Fibroblast of skin of right quadriceps (primary cell): ENCODE measurements at places on chromosomes 2 and 18.
A peak's percentile ranks its signal among the peaks of the same experiment; 100 is the strongest.

GRCh38 chr2:230932556-230933511, 7.8 kb upstream of the GPR55 start:
- DNase-seq = peak; percentile 20

GRCh38 chr2:195212586-195212985, 444.4 kb upstream of the SLC39A10 start:
- no peak for DNase-seq

- no peak for DNase-seq
These were observed at the start of gene IL36RN for GRCh38 chr2:113058998-113059960. Gene IL36RN (plus strand): TSS chr2:113059198. CDS start chr2:113059439, 241 bp downstream.

- no peak for DNase-seq
These were observed 87.2 kb upstream of the MGAT4A start for GRCh38 chr2:98818164-98818563.

DNA sequence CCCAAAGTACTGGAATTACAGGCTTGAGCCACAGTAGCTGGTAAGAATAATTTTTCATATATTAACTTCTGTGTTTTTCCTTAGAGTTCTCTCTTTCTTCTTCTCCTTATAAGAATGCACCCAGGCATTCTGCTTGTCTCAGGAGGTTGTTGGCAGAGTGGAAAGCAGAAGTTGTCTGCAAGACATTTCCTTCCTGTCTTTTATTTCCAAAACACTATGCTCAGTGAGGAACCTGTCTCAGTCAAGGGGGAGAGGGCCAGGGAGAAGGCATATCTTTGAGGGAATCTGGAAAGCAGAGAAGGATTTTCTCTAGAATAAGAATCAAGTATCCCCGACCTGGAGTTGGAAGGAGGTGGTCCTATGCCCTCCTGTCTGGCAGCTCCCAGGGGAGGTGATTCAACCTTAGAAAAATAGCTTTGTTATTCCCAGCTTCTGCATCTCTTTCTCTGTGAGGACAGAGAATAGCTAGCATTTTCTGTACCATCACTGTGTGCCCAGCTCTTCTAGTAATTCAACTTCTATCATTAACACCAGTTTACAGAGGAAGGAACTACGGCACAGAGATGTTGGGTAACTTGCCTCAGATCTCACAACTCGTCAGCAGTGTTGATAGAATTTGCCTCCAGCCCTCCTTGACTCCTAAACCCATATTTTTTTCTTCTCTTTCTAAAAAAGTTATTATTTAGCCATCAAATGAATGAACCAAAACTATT, 3.8 kb upstream of the LPIN2 start:
- DNase-seq = no peak

DNA sequence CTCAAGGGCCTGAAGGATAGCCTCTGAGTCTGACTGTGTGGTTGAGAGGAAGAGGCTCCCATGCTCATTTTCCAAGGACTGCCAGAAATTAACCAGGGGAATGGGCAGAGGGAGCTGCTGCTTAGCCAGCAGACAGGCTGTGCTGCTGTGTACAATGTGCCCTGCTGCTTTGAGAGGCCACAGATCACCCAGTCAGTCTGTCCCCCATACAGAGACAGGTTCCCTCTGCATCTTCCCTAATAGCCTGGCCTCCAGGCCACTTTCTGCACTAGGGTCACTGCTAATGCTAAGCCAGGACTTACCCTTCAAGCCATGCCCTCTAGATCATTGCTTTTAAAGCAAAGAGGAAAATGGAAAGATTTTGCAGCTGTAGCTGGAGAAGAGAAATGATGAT, 341.1 kb downstream of the CYRIA start:
- DNase-seq = no peak

DNA sequence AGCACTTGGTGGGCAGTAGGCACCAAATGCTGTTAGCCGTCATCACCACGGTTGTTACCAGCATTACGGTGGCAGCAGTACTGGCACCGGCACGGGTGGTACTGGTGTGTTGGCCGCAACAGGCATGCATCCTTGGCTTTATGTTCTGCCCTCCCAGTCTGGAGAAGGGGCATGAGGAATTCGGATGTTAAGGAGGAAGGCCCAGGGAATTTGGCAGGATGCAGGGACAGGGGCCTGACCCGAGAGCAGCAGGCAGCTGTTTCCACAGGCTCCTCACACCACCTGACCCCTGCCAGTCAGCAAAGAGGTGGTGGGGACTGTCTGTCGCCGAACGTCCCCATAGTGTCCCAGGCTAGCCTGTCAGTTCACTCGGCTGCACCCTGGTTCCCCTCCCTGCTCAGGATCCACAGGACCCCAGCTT, 79.0 kb downstream of the EDAR start:
- no peak for DNase-seq

DNA sequence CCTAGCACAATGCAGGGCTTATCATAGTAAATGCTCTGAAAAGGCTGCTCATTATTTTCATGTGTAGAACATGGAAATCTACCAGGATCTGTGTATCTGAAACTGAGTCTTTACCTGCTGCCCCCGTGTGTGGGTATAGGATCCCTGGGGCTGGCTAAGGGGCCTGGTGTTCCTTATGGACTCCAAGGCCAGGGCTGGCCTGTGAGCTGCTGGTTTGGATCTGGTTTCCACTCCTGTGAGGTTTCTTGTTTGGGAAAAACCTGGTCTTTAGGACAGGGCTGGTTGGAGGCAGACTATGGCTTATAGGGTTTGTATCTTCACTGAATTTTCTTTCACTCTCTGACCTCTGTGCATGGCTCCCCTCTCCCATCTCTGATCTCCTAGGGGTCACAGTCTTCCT, 80.8 kb downstream of the DYSF start:
- no peak for DNase-seq

DNA sequence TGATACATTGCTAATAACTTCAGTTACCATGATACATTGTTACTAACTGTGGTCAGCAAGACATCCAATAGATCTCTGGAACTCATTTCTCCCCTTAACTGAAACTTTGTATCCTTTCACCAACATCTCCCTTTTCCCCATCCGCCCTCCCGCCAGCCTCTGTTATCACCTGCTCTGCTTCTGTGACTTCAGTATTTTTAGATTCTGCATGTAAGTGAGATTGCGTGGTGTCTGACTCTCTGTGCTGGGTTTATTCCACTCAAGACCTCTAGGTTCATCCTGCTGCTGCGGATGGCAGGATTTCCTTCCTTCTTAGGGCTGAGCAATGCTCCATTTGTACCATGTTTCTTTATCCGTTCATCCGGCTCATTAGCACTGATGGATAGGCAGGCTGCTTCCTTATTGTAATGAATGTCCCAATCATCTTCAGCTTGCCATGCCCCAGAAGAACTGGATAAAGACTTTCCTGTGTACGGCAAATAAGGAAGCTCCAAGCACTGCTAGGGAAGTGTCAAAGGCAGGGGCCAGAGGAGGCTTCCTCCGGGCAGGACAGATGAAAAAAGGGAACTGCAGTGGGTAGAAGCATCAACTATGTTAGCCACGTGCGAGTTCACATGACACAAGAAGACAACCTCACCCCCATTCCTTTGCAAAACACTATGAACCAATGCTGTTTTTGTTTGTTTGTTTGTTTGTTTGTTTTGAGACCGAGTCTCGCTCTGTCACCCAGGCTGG, 113.4 kb downstream of the EIPR1 start:
- no peak for DNase-seq

DNA sequence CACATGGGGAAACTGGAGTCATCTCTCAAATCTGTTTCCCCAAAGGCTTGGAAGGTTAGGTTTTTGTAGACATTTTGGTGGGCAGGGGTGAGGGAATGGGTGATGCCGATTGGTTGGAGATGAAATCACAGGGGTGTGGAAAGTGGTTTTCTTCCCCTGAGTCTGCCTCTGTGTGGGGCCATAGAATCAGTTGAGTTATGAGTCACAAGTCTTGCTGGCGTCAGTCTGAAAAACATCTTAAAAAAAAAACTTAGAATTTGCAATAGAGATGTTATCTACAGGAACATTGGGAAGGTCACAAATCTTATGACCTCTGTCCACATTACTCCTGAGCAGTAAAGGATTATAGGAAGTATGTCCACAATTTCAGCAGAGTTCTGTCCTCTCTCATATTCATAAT, 314.6 kb downstream of the CNTNAP5 start:
- DNase-seq = peak; percentile 9

GRCh38 chr18:24219561-24220317, 80.9 kb downstream of the CABYR start:
- DNase-seq = no peak

DNA sequence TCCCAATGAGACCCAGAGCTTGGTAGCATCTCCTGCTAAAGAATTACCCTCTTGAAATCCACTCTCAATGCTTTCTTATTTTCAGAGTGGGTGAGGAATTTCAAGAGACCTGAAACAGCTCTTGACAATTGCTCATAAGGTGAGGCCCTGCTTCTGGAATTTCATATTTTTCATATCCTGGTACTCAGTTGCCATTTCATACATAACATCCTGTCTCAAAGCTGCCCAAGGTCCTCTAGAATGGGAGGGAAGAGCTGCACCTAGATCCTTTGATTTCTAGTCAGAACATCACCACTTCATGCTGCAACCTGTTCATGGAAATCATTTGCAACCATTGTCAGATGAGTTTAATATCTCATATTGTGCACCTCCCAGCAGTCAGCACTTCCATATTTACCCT, 404.8 kb upstream of the GALNT5 start:
- no peak for DNase-seq

GRCh38 chr2:204081487-204082425, 145.2 kb downstream of the ICOS start:
- no peak for DNase-seq

- DNase-seq = no peak
These were observed 6.0 kb downstream of the MAP3K2 start for GRCh38 chr2:127381762-127382161.

DNA sequence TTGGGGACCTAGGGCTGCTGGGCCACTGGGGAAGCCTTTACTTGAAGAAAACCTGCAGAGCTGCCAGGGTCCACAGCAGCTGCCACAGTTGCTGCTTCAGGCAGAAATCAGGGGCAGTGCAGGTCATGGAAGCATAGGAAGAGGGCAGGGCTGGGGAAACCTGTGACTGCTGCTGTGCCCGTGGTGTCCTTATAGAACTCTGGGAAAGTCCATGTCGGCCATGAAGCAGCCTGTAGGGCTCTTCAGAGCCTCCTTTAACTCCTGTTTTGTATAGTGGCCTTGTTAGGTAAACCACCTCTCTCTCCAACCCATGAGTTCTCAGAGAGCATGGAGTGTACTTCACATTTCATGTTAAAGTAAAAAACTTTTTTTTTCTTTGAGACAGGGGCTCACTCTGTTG, 62.1 kb downstream of the SMAD4 start:
- no peak for DNase-seq

DNA sequence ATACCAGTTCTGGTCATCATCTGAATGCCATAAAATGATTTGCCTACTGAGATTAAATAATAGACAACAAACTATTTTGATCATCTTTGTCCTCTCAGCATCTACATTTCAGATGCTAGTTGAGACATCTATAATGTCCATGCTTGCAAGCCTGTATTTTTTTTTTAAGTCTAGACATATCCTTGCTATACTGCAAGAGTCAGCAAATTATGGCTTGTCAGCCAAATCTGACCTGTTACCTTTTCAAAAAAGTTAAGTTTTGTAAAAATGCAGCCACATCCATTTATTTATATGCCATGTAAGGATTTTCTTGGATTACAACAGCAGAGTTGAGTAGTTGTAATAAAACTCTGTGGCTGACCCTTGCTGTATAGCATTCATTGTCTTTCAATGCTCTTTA, 1355.7 kb upstream of the FAM98A start:
- DNase-seq = no peak

DNA sequence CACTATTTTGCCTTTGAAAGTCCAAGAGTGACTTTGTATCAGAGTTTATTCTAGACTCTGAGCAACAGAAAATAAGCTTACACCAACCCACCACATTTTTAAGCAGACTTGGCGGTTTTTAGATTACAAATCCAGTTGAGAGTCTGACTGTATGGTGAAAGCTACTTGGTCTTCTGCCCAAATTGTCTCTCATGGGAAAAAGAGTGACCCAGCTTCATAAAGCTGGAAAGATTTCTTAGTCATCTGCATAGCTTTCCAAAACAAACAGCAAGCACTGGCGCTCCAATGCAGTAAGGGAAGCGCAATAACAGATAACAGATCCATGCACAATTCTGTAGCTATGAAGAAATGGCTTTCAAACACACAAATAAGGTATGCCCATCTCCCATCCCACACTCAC, 7.1 kb downstream of the DSG1 start:
- peak; percentile 68 for DNase-seq

DNA sequence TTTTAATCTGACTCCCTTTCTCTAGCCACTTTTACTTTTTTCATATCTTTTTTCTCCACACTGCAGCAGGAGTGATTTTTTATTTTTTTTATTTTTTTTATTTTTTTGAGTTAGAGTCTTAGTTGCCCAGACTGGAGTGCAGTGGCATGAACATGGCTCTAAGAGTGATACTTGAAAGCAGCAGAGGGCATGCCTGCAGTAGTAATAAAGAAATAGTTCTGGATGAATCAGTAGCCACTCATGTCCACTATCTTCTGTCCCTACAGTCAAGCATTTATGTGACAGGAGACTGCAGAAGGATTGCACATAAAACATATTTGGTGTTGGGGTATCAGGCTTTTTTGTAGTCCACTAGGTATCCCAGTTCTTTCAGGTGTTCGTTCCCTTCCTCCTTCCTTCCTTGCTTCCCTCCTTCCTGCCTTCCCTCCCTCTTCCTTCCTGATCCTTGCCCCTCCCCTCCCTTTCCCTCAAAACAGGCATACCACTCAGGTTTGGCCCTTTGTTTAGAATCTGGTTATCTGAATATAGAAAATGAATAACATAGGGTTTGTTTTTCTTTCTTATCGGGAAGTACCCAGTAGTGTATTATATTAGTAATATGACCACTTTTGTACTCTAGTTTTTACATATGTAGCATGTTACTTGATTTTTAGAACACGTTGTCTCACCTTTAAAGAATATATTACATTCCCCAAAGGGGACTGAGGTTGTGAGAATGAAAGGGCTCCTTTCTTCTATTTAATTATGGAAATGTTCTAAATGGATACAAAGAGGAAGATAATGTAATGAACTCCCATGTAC, 23.5 kb downstream of the MIB1 start:
- DNase-seq = no peak

DNA sequence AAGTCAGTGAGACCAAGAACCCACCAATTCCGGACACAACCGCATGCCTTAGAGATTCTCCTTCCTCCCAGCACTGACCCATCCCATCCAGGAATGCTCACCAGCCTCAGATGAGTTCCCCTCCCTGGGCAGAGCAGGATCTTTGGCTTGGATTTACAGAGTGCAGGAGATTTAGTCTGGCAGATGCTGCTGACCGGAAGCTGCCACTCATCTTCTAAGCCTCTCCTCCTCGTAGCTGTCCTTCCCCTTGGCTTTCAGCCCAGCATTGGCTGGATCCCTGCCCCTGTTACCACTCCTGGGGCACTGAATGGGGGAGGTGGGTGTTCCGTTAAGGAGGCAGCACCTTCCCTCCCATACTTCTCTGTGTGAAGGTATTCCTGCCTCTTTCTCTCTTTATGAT, 53.2 kb downstream of the VWA3B start:
- DNase-seq = no peak

GRCh38 chr2:236550701-236551465, 18.7 kb upstream of the ACKR3 start:
- DNase-seq = no peak
